Left forelimb (tissue), 1 donor: ENCODE measurements at places on chromosomes 2 and 18.

DNA sequence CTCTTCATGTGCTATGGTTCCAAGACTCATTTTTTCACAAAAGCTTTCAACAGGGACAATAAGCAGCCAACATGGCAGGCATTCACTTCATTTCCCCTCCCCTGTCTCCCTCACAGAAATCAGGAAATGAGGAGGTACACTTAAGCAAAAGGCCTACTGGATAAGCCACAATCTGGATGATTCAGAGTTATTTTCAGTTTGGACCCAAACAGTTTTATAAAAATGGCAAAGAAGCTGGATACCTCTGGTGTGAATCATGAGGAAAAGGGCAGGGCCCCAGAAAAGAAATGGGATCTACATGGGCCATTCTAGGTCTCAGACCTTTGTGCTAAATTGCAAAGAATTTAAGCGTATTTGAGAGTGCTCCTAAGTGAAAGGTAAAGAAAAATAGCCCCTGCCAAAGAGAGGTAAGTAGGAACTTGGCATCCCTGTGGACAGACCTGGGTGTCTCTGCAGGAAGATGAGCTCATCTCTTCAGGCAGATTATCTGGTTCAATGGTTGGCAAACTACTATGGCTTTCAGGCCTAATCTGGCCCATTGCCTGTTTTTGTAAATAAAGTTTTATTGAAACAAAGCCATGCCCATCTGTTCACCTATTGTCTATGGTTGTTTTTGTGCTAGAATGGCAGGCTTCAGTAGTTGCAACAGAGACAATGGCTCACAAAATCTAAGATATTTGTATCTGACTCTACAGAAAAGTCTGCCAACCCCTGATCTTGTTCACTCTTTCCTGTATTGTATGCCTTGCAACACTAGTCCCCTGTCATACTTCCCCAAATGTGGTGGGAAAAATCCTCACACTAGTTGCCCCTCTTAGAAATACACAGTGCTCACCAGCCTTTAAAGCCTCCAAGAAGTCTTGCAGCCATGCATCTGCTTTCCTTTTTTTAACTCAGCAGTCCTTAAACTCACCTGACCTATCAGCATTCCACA is 315.0 kb downstream of the ALK start:
- DNase-seq = no peak

- no peak for DNase-seq
Measured at GRCh38 chr2:8355102-8355859, 326.6 kb upstream of the ID2 start.

- no peak for DNase-seq
Measured at GRCh38 chr2:18752022-18752493, 162.7 kb upstream of the NT5C1B start.

DNA sequence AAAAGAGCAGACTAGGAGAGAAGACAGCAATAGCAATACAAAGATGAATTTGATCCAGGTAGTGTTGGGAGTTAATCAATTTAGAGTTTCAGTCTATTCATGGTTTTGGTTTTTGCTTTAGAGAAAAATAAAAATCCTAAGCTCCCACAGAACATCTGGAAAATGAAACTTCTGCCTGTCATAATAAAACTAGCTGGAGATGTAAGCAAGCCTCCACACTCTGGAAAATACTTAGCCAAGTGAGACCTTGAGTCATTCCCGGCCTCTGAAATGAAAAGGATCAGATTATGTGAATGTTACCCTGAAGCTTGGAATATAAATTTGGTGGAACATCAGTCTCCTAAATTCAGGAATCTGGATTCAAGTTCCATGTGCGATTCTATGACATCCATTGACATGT is 485.6 kb upstream of the SPRED2 start:
- DNase-seq = no peak

GRCh38 chr2:174776223-174776622 is 12.0 kb upstream of the CHRNA1 start:
- DNase-seq = peak; percentile 38

DNA sequence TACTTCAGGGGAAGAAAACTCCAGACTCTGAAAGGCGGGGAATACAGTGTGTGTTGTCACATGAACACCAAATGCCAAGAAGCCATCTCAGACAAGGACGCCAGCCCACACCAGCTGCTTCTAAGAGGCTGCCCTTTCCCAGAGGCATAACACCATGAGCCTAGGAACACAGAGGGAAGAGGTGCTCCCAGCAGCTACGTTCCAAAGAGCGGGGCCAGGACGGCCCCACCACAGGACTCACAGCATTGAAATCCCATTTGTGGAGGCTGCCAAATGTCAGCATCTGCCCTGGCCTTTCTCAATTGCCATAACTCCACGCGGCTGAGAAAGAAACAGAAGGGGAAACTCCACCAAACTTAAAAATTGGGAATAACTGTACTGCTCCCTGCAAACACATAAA is 20.1 kb upstream of the ID2 start:
- no peak for DNase-seq

GRCh38 chr2:16441431-16441830 is 224.2 kb downstream of the CYRIA start:
- DNase-seq = no peak

DNA sequence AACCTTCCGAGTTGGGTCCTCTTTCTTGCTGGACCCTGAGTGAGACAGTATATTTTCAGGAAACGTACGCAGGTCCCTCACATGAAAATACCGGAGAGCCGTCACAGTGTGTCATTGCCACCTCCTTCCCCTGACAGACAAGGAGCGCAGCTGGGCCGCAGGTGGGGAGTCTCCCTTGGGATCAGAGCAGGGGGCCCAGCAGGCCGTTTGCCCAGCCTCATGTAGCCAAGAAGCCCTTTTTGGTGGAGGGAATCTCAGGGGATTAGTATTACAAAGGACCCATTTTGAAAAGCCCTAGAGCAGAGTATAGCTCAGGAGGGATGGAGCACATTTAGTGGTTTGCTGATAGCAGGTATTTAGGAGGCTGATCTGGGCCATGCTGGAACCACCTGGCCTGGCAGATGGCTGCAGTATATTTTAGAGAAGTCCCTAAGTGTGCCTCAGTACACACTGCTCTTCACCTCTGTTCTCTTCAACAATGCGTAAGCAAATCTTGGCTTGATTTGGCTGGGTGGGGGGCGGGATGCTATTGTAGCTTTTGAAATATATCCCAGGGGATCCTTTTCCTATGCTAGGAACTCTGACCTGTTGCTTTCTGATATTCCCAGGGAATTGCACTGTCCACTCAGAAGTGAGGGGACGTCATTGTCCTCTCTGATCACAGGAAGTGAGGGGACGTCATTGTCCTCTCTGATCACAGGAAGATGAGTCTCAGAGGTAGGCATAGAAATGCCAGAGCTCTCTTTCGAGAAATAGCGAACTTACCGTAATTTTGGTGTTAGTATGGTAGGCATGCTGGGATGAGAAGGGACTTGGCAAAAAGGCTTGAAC is 171.9 kb downstream of the HRH4 start:
- no peak for DNase-seq
